ENCODE measurements at places on chromosomes 6 and 20.

- no peak for DNase-seq
Measured at GRCh38 chr6:49416195-49416594, 46.9 kb downstream of the MMUT start.

DNA sequence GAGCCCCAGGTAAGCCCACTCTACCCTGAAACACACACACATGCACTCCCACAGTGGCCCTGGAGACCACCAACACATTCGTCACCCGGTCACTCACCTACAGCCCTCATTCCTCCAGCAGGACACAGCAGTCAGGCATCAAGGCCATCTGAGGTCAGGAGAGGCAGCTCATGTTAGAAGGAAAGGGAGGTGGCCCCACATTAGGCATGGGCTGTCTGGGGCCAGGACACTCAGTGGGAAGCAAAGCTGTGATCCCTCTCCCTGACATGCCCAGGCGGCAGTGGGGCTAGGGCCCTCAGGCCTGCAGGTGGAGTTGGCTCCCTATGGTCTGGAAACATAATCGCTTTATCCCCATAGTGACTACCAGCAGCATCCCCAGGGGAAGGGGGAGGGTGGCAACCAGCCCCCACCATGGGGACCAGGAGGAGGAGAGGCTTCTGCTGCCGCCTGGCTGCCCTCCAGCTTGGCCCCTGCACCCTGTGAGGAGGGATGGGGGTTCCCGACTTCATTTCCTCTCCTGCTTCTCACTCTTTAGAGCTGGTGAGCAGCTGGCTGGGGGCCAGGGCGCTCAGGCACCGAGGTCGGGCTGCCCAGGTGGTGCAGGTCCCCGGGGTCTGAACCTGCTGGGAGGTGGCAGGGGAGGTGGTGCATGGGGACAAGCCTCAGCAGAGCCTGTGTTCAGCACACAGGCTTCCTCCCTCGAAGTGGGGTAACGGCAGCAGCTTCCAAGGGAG is 76.6 kb upstream of the CST7 start:
- DNase-seq = peak; percentile 91

DNA sequence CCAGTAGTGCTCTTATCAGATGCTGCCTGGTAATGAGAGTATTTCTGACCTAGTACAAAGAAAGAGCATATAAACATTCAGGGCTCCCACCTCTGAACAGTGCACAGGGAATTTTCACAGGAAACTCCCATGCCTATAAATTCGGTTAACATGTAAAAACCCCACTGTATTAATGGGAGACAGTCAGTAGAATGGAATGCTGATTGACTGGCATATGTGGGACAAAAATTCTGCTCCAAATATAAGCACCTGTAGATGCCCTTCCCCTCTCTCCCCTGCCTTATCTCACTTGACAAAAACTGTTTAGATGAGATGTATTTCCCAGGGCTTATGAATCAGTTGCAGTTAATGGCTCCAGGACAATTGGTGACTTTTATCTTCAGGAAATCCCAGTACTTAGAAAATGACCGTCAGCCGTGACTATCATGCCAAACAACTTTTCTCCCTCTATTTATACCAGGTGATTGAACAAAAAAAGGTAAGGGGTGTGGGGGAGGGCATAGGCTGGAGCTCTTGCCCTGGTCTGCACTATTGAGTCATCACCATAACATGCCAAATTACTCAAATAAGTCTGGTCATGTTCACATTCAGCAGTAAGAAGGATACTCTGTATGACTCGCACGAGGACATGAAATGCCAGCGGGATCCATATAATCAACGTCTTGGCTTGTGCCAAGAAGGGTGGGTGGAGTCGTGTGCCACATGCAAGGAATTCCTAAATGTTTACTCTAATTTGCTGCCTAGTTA is 176.4 kb upstream of the BMP2 start:
- no peak for DNase-seq

DNA sequence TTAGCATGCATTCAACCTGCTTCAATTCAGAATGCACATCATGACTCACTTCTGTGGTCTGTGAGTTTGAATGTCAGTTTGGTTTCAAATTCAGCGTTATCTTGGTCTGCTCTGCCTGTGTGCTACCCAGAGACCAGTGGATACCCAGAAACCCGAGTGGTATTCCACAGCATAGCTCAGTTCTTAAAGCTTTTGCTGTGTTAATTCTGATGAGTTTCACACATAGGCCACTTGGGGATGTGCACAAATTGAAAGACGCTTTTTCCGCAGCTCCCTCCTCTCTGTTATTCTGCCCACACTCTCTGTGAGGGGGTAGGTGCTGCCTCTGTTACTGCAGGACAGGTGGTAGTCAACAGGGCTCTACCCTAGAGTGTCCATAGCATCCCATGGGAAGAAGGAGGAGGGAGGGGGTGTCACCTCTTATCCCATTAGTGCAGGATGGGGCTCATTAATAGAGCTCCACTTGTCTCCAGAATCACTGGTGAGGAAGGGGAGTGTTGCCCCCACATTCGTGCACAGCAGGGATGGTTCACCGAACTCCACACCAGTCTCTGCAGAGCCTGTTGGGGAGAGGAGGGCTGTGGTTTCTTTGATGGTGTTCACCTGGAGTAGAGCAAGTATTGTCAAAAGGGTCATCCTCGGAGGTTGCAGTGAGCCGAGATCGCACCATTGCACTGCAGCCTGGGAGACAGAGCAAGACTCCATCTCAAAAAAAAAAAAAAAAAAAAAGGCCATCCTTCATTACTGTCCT is 29.2 kb upstream of the SDCBP2 start:
- no peak for DNase-seq

DNA sequence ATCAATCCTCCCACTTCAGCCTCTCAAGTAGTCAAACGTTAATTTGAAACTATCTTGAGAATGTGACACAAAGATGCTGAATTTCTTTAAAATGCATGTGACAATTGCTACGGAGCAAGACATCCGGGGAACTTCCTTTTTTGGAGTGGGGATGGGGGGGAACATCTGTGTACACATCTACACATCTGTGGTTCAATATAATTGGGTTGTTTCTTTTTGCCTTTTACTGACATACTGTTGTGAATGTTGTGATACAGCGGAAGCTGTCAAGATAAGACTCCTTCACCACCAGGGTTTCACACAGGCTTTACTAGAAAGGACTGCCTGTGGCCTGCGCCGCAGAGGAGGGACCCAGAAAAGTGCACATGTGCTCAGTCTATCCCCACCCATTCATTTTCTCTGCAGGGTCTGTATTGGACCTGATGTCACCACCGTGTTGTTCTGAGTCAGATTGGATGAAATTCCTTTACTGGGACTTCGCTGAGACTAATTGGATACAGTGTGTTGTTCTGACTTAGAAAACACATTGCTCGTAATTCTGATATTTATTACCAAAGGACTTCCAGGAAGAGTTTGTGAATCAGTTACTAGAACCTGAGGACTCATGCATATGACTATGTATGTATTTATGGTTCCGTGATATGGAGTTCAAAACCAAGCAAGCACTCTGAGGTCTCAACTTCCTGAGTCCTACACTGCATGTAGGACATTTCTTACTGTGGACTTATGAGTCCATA is 98.7 kb upstream of the SGK1 start:
- DNase-seq = no peak
